Nucleus accumbens (tissue), 56 donors: ENCODE measurements at places on chromosomes 6 and 20.

- no peak for DNase-seq
These were observed 142.8 kb downstream of the ADGB start for GRCh38 chr6:146741609-146742008.

- no peak for DNase-seq
These were observed 2.6 kb downstream of the BACH2 start for GRCh38 chr6:90294008-90294511.

GRCh38 chr6:90272895-90273294 is 23.7 kb downstream of the BACH2 start:
- DNase-seq = no peak

DNA sequence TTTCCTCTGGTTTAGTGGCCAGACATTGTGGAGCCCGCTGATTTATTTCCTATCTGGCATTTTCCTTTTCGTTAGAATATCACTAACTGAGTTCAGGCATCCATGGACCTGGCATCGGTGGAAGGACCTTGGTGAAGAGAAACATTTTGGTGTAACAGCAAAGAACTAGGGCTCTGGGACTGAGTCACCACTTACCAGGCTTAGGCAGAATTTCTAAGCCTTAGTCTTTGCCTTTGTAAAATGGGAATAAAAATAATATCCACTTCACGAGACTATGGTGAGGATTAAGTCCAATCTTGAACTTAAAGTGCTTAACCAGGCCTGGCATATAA is 42.0 kb upstream of the ENPP1 start:
- DNase-seq = no peak

GRCh38 chr6:89443658-89444057 is 10.7 kb downstream of the ANKRD6 start:
- no peak for DNase-seq

DNA sequence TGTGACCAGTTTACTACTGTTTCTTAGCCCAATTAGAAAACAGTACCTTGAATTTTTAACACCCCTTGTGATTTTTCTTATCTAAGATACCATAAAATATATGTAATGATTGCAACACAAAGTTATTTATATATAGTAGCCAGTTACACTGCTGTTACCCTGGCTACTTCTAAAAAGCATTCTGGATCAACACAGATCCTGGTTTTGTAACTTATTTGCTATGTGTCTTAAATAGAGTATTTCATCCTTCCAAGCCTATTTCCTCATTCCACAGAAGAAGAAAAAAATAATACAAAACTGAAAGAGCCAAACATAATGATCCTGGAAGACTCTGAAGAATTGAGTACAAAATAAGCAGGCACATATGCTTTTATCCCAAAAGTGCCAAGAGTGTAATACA is 19.0 kb upstream of the GSTA4 start:
- no peak for DNase-seq

GRCh38 chr6:80789912-80790570 is 683.6 kb downstream of the BCKDHB start:
- no peak for DNase-seq

- no peak for DNase-seq
These were observed 35.4 kb upstream of the E2F3 start for GRCh38 chr6:20366082-20366830.

DNA sequence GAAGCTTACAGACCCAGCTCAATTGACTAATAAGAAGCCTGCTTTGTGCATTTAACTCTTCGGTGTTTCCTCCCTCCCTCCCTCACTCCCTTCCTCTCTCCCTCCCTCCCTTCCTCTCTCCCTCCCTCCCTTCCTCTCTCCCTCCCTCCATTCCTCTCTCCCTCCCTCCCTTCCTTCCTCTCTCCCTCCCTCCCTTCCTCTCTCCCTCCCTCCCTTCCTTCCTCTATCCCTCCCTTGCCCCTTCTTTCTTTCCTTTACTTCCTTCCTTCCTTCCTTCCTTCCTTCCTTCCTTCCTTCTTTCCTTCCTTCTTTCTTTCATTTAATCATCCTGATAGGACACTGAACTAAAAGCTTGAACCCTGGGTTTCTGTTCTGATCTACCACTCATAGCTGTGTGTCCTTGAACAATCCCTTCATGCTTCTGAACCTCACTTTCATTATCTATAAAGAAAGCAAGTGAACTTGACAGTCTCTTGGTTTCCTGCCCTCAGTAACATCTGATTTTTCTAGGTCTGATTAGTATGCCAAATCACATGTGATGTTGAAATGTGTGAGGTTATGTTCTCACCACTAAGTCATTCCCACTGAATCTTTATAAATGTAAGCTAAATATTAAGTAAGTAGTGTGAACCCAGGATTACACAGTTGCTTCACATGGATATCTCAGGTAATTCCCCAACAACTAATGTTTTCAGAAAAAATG is 132.3 kb upstream of the BMP2 start:
- no peak for DNase-seq

DNA sequence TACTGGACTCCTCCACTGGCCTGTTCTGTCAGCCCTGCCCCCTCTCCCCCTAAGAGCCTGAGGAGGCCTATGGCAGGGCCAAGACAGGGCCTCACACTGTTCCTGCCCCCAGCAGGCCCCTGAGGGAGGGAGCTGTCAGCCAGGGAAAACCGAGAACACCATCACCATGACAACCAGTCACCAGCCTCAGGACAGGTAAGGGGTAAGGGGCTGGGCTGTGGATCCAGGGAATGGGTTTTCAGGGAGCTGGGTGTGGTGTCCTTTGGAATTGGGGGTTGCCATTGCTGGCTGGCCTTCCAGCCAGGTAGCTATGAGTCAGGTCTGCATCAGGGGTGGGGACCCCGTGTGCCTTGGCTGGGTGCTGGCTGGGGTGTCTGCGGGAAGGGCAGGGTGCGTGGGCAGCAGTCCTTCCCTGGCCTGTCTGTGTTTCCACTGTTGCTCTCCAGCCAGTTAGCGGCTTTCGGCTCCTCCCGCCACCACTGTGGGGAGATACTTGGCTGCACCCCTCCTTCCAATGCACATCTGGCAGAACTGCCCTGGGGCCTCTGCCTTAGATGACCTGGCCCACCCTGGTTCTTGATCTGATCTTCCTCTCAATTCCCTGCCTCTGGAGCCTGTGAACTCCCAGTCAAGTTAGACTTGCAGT is 3.9 kb downstream of the SLC29A1 start:
- no peak for DNase-seq

- DNase-seq = no peak
These were observed 1.3 kb upstream of the MUCL3 start for GRCh38 chr6:30939473-30939872.

- DNase-seq = no peak
These were observed 66.7 kb downstream of the RFPL4B start for GRCh38 chr6:112413780-112414179.

DNA sequence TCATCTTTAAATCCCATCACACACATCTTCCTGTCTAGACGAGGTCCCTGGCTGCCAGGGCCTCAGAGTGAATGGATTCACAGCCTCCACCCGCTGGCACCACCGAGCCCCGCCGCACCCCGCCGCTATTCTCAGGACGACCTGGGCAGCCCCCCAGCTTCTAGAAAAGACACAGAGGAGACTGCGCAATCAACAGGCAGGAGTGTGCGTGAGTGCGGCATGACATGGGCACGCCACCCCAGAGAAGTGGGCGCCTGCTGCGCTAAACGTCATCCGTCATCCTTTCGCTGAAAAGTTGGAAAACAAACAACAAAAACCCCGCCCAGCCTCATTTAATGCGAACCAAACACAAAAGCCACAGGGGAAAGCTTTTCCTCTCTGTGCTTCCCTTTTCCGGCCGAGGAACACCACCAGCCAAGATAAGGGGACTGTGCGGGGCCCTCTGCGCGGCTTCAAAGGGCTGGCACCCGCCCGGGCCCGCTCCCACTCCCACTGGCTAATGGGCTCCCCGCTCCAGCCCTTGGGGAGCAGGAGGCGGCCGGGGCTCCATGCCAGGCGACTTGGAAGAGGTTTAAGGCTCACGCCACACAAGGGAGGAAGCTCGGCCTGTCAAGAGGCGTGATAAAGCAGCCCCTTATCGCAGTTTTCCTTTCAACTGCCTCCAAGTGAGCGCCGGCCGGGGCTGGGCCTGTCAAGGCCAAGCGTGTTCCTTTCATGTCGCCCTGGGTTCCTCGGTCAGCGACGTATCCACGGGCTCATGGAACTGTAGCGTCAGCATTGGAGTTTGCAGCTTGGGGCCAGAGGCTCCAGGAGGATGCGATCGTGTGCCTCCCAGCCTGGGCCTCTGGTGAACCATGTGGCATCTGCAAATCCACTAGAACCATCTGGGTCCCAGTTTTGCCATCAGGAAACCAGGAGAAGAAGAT is 50.1 kb downstream of the NFATC2 start:
- no peak for DNase-seq

DNA sequence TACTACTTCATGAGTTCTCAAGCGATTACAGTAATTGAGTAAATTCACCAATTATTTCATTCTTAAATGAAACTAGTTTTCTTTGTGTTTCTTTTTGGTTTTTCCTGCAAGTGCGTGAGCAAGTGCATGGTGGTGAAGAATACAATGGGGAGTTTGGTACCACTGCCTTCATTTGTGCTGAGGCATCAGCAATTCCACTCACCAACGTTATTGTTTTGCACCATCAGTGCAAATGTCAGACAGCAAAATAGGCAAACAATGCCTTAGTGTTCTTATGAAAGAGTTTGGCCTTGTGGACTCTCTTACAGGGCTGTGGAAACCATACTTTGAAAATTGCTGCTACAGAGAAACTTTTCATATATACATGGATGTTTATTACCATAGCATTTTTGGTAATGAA is 8.2 kb downstream of the CDH26 start:
- peak; percentile 69 for DNase-seq

DNA sequence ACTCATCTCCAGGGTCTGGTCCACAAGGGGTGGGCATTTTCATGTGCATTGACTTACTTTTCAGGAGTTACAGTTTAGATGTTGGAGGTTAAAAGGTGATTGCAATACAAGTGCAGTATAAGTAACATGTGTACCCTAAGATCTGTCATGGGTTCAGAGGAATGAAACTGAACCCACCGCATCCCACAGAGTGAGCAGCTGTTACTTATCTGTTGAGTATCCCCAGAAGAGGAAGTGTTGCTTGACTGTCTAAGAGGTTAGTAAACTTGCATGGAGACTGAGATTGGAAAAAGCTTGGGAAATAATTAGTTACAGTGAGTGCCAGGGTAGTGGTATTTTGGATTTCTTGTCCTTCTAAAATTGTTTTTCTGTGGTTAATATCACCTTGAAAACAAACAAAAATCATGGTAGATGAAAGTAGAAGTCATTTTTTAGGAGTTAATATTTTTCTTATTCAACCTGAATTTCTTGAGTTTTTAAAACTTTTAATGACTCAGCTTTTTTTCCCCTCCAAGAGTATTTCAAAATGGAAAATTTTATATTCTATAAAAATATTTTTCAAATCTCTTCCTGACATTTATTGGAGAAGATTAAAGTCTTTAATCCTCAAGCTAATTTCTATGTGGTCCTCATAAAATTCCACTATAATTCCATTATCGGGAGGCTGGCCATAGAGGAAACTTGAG is 306.1 kb downstream of the ZNF217 start:
- no peak for DNase-seq

DNA sequence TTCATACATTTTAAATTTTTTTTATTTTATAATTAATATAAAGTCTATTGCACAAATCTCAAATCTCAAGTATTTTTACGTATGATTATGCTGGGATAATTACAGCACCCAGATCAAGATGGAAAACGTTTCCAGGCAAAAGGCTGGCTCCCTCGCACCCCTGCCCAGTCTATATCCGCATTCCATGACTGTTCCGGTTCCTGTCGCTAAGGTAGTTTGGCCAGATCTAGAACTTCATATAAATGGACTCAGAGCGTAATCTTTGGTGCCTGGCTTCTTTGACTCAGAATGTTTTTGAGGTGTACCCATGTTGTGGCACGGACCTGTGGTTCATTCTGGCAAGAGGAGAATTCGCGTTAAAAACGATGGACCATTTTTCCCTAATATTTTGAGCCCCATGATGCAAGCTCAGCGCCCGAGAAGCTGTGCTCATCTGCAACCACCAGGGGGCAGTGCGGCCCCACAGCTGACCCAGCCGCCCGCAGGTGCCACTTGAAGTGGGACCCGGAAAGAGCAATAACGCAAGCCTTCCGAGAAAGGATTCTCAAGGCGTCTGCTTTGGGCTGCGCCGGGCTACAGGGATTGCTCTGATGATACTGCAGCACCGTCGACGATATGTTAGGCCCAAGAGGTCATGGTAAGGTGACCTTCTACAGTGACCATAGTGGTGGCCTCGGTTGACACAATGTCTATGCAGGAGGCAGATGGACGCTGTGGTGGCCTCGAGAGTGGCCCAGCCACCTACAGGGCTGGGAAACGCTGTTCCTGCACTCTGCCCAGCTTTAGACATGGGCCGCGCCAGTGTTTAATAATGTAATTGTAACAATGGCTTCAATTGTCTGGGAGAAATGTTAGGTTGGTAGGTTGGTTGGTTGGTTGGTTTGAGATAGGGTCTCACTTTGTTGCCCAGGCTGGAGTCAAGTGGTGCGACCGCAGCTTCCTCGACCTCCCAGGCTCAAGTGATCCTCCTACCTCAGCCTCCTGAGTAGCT is 160.1 kb downstream of the ZMYND8 start:
- DNase-seq = peak; percentile 59

- DNase-seq = no peak
These were observed 150.5 kb downstream of the IPCEF1 start for GRCh38 chr6:154206141-154206540.

DNA sequence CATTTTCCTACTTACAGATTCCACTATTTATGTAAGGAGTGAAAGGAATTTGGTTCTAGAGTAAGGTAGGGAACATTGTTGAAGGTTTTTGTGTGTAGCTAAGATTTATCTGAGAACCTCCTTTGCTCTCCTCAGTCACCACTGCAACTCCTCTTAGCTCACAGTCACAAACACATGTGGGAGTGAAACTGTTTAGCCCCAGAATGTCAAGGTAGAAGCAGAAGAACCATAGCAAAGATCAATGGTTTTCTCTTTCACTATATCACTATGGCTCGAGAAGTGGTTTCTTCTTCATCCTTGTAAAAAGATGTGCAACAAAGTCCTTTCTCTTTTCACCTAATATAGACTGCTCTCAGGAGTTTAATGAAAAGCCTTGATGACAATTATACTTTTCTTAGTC is 6.5 kb upstream of the DEFB112 start:
- DNase-seq = no peak

- no peak for DNase-seq
These were observed 43.8 kb upstream of the AFDN start for GRCh38 chr6:167782698-167783517.

- DNase-seq = no peak
These were observed 92.6 kb downstream of the BFSP1 start for GRCh38 chr20:17438436-17439039.

DNA sequence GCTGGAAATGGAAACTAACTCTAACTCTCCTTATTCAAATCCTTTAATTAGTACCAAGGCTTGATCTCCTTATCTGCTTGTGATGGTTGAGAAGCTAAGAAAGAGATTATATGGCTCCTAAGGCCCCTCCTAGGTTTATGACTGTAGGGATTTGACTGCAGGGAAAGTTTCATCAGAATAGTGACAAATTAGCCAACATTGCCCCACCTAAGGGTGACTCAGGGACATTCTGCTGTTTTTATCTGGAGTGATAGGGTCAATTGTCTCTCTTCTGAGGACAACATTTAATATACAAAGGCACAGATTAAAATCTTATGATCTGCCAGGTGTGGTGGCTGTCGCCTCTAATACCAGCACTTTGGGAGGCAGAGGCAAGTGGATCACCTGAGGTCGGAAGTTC is 138.1 kb upstream of the MARCKS start:
- DNase-seq = no peak
